ENCODE measurements at places on chromosomes 6 and 20.

DNA sequence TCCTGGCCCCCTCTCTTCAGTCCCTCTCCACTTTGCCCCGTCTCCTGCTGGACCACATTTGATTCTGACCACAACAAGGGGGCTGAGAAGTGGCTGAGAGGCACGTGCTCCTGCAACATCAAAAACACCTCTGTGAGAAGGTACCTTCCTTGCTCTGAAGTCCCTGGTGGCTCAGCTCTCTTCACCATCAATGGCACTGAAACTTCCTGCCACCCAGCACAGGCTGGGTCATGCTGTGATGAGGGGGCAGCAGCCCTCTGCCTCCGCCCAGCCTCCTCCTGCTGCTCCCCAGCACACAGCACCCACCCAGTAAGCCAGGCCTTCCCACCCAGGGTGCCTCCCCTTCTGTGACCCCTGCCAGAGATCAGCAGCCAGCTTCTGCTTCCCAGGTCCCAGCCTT is 10.3 kb downstream of the ZMYND8 start:
- no peak for DNase-seq

GRCh38 chr20:2596673-2597279 is 55.7 kb upstream of the NOP56 start:
- DNase-seq, result no peak

DNA sequence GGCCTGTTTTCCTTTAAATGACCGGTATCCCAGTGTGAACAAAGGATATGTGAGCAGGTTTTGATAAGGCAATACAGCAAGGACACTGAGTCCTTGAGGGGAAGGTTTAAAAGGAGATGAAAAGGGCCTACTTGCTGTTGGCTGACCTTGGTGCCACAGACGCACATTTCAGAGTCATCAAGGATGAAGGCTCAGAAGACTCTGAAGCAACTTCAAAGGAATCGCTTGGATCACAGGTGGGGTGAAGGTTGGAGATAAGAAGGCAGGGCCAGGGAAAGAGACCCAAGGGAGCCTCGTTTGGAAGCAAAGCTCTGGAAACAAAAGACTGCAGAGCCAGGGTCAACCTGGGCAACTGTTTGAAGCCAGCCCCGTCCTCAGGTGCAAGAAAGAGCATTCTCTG is 30.1 kb upstream of the PNPLA1 start:
- no peak for DNase-seq

- DNase-seq, result no peak
These were observed 218.2 kb downstream of the BMP7 start for GRCh38 chr20:57048027-57048869.

GRCh38 chr6:4336084-4336483 is 200.7 kb upstream of the ECI2 start:
- no peak for DNase-seq

DNA sequence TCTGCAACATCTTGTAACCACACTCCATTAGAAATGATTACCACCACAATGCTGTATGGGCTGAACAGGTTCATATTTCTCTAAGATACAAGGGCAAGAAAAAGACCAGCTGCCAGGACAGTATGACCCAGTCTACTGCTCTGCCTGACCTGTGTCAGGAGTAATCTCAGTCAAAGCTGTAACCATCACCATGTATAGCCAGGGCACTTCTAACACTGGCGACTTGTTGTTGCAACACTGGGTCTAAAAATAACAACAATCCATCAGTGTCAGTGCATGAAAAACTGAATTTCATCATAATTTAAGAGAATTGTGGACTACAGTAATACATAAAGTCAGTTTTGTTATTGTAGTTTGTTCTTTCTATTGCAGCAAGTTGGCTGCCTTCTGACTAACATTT is 738.6 kb upstream of the ADGRB3 start:
- no peak for DNase-seq

DNA sequence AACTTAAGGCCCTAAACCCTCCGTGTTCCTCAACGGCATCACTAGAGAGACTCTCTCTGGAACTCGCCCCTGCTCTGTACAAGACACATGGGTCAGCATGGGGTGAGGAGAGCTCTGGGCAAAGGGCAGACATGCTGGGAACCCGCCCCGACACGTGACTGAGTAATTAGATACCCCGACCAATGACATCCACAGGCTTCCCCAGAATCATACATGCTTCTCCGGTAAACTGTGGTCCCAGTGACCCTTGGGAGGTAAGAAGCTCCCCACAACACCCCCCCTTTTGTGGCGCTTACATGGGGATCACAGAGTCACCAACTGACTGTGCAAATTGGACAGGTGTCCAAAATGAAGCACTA is 31.7 kb upstream of the RPS6KA2 start:
- DNase-seq, result no peak

GRCh38 chr6:36109092-36109491 is 21.2 kb upstream of the MAPK13 start:
- no peak for DNase-seq
